ENCODE measurements at places on chromosomes 12 and 14.

GRCh38 chr14:104142136-104142945, 4.0 kb downstream of the KIF26A start:
- no peak for DNase-seq

- DNase-seq: no peak
Measured at GRCh38 chr14:93395231-93395630, 35.5 kb upstream of the UNC79 start.

DNA sequence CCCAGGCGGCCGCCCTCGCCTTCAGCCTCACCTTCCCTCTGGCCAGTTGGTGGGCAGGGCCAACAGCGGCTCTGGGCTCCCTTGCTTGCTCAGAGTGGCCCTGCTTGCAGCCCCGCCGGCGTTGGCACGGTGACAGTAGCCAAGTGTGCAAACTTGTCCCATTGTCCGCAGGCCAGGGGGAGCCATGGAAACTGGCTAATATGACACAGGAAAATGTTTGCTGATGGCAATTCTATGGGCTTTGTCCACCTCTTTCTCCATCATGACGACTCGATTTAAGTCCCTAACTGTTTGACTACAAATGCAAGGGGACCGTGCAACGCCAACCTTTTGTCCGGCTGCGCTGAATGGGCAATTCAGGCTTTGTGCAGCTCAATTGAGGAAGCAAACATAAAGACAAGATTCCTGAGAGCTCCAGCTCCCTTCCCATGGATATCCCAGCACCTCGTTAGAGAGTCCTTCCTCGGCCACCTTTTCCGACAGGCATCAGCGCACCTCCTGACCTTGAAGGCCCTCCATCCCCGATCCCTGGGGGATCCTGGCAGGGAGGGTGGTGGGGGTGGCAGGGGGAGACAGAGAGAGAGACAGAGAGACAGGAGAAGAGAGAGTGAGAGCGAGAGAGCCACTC, 785 bp upstream of the FAM181A start:
- DNase-seq: no peak

GRCh38 chr14:48035836-48036235, 360.4 kb upstream of the MDGA2 start:
- no peak for DNase-seq

GRCh38 chr14:95619785-95620417, 66.3 kb upstream of the TCL1B start:
- no peak for DNase-seq

GRCh38 chr14:30389877-30390385, 169.0 kb upstream of the G2E3 start:
- no peak for DNase-seq

DNA sequence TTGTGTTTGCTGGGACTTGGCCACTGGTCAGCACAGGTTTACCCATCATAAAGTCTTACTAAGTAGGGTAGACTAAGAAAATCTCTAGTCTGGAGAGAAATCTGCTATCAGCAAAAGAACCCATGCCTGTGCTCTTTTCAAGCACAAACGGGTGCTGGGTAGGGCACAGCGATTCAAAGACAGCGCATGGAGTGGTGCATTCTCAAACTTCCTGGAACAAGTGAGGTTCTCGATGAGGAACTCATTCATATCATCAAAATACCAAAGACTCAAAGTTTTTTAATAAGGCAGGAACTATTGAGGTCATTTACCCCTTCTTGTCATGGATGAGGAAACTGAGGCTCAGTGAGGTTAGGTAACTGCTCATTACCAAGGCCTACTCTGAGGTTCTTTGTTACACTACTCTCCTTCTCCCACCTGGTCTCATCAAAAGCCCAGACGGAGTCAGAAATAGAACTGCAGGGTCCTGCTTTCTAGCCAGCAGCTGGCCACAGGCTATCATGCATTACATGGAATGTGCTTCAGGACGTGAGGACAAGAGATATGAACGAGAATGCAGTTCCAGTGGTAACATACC, 390.3 kb downstream of the ZFP36L1 start:
- no peak for DNase-seq

Measured in left ventricle myocardium inferior (tissue), 1 donor.